Glutamatergic neuron (in vitro differentiated cells): ENCODE measurements at places on chromosomes 13 and 19.

DNA sequence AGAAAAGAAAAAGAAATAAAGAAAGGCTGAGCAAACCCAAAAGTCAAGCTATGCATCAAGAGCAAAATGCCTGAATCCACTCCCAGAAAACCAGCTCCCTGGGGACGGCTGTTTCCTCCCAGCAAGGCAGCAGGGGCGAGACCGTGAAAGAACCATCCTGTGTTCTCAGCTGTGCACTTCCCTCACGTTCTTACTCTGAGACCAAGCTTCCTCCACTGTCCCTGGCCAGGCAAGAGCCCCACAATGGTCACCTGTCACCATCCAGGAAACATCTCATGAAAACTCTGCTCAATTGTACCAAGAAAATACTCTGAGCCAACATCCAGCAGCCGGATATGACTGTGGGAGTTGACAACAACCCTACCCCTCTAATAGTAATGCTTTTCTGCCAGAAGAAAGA lies 22.9 kb downstream of the RAB20 start:
- DNase-seq, result peak; percentile 56

- DNase-seq, result no peak
These were observed 12.3 kb downstream of the ELSPBP1 start for GRCh38 chr19:48006762-48007161.

DNA sequence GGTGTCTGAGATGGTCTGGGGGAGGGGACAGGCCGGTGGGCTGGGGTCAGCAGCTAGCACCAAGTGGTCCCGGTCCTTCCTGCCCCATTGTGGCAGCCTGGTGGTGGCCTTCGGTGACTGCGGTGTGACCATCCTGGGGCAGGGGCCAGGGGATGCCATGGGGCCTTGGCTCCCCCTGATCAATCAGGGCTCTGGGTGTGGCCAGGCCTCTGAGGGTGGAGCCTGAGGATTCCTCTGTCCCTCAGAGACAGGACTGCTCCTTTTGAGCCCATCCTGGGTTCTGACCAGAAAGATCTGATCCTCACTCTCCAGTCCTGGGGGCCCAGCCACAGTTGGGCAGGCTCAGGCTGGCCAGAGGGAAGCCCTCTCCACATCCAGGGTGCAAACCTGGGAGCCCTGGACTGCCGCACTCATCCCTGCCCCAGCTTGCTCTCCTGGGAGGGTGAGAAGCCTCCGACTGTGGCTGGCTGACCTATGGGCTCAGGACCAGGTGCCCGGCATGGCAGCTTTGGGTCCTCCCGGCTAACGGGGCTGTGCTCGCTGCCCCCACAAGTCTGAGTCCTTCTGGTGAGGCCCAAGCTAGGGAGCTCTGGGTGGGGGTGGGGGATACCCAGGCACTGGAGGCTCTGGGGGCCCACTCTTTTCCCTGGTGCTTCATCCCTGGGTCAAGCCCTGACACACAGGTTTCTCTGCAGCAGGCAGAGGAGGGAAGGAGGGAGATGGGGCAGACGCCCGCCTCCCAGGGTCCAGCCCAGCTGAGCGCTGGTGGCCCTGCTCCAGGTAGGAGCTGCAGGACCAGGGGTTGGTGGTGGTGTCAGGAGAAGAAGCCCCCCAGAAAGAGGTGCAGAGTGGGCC lies 59.5 kb downstream of the IER2 start:
- no peak for DNase-seq

GRCh38 chr19:38773469-38774177 lies at the start of gene LGALS7:
Gene LGALS7, minus strand, starts transcription at chr19:38773517. Its CDS starts 25 bp downstream, at chr19:38773492.
- no peak for DNase-seq

DNA sequence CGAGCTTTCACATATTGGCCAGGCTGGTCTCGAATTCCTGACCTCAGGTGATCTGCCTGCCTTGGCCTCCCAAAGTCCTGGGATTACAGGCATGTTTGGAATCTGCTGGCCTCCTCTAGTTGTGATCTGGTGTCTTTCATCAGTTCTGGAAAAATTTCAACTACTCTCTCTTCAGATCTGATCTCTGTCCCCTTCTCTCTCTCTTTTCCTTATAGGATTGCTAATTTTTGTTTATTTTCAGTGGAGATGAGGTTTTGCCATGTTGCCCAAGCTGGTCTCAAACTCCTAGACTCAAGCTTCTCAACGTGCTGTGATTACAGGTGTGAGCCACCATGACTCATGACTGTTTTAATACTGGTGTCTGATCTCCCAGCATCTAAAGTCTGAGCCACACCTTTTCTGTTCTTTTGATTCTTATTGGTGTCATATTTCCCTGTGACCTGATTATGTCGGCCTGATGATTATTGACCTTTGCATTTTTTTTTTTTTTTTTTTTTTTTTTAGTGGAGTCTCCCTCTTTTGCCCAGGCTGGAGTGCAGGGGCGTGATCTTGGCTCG lies 10.4 kb upstream of the NANOS2 start:
- DNase-seq, result no peak

DNA sequence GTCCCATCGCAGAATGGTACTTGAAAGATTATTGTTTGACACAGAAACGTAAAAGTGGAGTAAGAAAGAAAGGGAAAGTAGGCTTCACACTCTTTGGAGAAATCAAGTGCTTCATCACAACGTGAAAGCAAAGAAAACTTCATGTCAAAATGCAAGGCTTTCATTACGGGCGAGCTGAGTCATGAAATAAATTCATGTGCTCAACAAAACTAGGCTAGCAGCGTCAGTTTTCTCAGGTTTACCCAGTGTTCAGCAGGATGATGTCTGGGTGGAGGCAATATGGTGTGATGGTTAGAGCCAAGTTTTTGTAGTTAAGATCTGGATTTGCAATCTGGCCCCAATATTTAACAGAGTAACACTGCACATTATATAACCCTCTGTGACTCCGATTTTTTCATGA lies 128.0 kb downstream of the TRPC4 start:
- DNase-seq, result no peak

GRCh38 chr13:85486663-85487062 lies 312.6 kb downstream of the SLITRK6 start:
- DNase-seq, result no peak

DNA sequence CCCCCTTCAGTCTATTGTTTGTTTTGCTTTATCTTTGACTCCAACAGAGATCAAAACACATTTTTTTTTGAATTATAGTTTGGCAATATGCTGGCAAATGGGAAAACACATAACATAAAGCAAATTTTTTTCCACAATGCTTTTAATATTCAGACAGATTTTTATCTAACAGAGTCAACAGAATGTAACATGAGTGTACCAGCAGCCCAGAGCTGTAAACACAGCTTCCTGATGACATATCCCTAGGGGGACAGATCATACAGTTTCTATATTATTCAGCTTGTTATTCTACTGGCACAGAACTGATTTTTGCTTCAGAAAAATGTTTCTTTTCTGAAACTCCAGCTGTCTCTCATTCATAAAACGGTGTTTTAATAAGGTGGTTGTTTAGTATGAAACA lies 168.8 kb downstream of the OLFM4 start:
- DNase-seq, result no peak

GRCh38 chr13:105502193-105502592 lies 1033.3 kb downstream of the EFNB2 start:
- no peak for DNase-seq

DNA sequence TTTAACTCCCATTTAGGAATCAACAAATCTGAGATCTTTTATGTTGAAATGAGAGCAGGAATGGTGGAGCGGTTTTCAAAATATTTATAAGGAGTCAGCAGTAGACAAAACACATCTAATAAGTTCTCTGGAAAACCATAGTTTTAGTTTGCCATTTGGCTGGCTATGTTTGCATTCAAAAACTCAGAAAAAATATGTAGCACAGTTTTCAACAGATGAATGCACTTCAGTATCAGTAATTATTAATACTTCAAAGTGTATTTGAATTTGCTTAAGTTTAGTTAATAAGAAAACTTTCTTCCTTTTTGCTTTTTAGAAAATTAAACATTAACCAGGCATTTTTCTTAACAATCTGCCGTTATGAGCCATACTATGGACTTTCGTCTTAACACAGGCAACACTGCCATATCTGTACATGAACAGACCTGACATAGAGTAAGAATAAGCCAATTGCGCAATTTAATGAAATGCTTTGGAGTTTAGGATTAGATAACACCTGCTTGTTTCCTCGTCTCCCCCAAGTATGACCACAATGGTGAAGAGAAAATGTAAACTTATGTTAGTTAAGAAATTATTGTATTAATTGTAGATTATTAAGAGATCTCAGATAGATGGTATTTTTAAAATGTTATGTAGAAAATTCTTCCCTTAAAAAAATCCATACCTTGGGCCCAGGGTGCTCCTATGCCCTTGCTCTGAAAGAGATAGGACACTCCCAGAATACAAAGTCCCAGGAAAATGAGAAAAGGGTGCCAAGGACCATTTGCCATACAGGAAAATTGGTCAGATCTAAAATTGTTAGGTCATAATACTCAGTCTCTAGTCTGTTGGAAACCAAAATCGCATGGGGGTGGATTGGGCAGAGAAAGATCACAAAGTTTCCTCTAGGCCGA lies 552.3 kb upstream of the ARGLU1 start:
- DNase-seq, result no peak

- DNase-seq, result no peak
These were observed 922 bp downstream of the EBPL start for GRCh38 chr13:49690133-49690994.

DNA sequence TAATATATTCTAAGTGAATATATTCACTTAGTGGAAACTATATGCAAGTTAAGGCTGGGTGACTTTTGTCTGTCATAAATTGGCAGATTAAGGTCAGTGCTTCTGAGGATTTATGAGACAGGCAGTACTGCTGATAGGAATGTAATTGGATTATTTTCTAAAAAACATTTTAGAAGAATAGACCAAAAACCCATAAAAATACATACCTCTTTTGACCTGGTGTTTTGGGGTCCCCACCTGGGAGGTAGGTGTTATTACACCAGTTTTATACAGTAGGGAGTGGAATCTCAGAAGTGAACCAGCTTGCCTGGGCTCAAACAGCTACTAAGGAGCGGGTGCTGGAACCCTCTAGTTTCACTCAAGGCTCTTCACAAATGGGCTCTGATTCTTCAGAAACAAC lies 25.3 kb downstream of the COG3 start:
- DNase-seq, result no peak

DNA sequence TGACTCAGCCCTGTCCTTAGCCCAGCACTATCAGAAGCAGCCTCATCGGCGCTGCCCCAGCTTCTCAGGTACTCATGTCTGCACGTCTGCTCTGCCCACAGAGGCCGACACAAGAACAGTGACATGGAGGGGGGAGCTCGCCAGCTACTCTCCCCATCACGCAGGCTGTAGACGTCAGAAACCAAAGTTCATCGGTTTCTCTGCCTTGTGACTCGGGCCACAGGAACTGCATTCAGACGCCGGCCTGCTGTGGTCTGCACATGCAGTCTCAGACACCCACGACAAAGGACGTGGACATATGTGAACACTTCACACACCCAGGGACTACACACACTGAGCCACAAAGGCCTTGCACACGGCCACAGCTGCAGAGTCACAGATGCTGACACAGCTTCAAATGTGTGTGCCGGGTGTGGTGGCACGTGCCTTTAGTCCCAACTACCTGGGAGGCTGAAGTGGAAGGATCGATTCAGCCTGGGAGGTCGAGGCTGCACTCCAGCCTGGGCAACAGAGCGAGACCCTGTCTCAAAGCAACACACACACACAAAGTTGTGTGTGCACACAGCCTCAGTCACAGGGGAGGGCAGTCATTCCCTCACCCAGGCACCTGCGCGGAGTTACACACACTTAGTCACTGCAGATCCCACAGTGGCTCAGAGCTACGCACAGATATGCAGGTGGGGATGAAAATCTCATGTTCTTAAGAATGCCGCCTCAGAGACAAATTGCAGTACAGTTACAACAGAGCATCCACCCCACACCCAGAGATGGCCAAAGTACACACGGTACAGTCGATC lies 4.9 kb upstream of the ZFP36 start:
- DNase-seq, result no peak
